Activated CD4-positive, CD25-positive, alpha-beta regulatory T cell (primary cell): ENCODE measurements at places on chromosomes 7 and 10.

- DNase-seq = no peak
Observed at GRCh38 chr7:105988276-105988675, 25.2 kb downstream of the CDHR3 start.

- no peak for DNase-seq
Observed at GRCh38 chr10:15595260-15595659, 124.5 kb downstream of the ITGA8 start.

DNA sequence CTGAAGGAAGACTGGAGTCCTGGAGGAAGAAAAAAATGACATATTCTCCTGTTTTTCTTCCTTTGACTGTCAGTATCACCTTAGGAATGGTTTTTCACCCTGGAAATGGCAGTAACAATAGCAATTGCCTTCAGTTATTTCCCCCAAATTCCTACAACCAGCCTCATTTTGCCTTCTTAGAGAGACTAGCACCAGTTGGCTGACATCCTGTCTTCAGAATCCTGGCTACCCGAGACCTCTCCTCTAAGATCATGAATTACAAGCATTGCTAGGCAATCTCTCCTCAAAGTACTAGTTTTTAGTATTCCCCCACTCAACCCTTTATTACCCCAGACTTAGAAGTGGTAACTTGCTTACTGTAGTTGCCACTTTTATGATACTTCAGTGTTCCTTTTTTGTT is 53.4 kb downstream of the TAS2R16 start:
- no peak for DNase-seq

DNA sequence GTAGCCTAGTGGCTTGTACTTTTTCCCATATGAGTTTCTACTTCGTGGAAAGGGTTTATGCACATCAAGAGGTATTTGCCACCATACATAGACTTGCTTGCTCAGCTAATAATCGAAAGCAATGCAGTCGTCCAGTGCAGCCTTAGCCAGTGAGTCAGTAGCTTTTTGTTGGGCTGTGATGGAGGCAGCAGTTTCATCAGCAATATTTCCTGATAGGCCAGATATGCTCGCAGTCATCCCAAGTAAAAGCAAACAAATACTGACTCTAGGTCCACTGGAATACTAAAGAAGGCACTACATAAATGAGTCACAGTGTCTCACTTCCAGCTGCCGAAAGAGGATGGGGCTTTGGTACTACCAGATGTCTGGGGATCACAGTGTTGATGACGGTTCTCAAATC is 2.1 kb upstream of the BNIP3 start:
- no peak for DNase-seq

GRCh38 chr7:69489533-69489932 is 108.7 kb upstream of the AUTS2 start:
- no peak for DNase-seq
